Stimulated activated CD4-positive, alpha-beta T cell treated with anti-CD3 and anti-CD28 coated beads, Interleukin-2, amount 100 ng/mL, for 24 hours (primary cell): ENCODE measurements at places on chromosomes 5 and 9.

GRCh38 chr5:145797336-145797735 lies 37.8 kb downstream of the PRELID2 start:
- no peak for DNase-seq

GRCh38 chr9:113634596-113635515 lies 171.3 kb downstream of the RGS3 start:
- DNase-seq, result no peak

DNA sequence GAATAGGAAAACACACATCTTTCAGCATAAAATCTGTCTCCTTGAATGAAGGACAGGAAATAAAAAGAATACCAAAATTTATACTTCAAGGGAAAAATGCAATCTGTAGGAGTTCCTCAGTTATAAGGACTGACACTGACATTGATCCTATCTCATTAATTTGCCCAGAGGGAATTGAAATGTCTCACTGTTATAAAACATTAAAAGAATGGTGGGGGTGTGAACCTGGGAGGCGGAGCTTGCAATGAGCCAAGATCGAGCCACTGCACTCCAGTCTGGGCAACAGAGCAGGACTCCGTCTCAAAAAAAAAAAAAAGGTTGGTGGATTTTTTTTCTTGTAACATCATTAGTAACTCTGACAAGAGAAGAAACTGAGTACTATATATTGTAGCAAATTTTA lies 60.8 kb downstream of the TTLL11 start:
- DNase-seq, result no peak

DNA sequence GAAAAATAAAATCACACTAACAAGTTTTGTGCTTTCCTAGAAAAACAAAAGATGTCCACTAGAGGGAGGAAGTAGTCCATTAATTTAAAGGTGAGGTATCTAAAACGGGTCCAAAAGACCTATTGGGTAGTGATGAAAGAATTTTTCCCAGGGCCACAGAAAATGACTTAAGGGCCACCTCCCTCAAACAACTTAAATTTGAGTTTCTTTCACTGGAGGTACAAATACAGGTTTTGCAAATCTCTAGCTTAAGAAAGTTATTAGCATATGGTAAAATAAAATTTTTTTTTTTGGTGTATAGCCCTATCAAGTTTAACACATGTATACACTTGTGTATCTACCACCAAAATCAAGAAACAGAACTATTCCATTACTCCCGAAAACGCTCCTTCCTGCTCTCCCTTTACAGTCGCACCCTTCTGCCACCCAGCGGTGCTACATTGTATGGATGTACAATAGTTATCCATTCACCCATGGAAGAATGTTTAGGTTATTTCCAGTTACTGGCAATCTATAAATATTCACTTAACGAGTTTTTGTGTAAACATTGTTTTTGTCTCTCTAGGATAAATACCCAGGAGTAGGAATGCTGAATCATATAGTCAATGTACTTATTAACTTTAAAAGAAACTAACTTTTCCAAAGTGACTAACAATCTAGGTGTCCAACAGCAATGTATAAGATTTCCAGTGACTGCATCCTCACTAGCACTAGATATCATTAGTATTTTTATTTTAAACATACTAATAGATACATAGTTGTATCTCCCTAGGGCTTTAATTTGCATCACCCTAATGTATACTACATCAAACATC lies 21.9 kb downstream of the DEPDC1B start:
- DNase-seq, result no peak

- DNase-seq, result no peak
These were observed 33.9 kb downstream of the ACTBL2 start for GRCh38 chr5:57448751-57449150.

- no peak for DNase-seq
These were observed 48.2 kb downstream of the TRIO start for GRCh38 chr5:14191325-14191724.

DNA sequence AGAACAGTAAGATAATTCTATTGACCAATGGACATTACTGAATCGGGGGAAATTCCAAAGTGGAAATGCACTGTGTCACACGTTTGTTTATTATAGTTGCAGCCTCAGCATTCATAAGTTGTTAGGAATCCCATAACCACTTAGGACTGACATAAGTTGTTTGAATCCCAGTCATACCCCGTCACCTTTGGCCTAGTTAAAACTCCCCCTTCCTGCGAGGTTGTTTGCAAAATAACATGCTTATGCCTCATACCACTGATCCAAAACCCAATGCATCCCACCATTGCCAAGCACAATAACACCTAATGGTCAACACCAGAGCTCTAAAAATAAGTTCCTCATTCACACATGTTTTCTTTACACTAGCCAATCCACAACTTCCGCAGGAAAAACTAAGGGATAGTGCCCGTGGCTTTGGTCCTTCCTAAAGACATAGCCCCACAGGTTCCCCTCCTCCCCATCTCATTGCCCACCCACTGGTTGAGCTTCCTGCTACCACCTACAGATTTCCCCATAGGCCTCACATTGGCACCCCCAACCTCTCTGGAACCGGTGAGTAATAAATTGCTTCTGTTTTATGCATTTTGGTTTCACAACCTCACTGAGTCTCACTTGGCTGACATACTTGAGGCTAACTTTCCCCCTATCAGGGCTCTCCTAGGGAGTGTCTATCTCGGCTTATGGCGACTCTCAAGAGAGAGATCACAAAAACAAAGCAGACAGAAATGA lies 42.3 kb upstream of the MUSK start:
- DNase-seq, result peak; percentile 18

- no peak for DNase-seq
These were observed 2.2 kb downstream of the RNF208 start for GRCh38 chr9:137219757-137220316.

GRCh38 chr5:177378884-177379883 lies 5.0 kb upstream of the SLC34A1 start:
- no peak for DNase-seq

DNA sequence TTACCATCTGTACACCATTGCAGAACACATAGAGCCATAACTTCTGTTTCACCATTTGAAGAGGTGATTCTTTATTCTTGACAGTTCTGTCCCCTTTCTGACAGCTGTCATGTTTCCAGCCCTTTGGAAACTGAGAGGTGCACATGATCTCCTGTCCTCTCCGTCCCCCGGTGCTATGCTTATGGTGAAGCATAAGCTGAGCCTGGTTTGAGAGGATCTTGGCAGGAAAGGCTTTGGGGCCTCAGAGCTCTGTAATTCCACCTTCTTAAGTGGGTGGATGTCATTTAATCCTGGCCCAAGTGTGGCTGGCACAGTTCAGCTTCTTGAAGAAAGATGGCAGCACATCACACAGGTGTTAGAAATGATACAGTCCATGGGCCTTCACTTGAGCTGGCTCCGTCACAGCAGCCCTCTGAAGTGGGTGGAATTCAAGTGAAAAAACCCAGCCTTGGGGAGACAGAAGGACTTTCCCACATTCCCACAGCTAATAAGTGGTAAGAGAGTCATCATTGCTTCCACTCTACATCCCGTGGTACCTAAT lies 30.7 kb upstream of the GRPEL2 start:
- DNase-seq, result no peak

GRCh38 chr5:74510476-74511075 lies 130.0 kb downstream of the ENC1 start:
- no peak for DNase-seq
